Kidney glomerular epithelial cell (primary cell): ENCODE measurements at places on chromosomes 11 and 22.

- no peak for DNase-seq
These were observed 21.7 kb downstream of the CAVIN3 start for GRCh38 chr11:6298605-6299004.

DNA sequence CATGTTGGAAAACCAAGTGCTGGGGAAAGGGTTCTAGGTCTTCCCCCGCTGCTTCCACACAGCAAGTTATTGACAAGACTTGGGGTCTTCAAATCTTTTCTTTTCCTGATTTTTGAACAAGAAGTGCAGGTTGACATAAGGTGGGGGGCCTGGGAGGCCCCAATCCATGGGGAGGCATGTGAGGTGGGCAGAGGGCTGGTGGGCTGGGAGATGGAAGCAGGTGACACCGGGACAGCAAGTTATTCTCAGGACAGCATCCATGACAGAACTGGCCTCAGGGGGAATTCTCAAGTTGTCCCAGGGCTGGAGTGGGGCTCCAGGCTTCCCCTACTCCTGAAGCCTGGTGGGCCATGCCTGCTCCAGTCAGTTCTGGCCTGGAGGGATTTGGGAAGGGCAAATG, 5.5 kb downstream of the FGF19 start:
- no peak for DNase-seq

GRCh38 chr22:45969414-45969799, 7.6 kb downstream of the WNT7B start:
- DNase-seq: no peak

- no peak for DNase-seq
These were observed 13.1 kb downstream of the PLCB3 start for GRCh38 chr11:64264371-64264852.

- no peak for DNase-seq
These were observed 8.7 kb downstream of the PRR5 start for GRCh38 chr22:44710474-44711240.

GRCh38 chr22:31952472-31952871, 8.1 kb downstream of the YWHAH start:
- peak; percentile 75 for DNase-seq

DNA sequence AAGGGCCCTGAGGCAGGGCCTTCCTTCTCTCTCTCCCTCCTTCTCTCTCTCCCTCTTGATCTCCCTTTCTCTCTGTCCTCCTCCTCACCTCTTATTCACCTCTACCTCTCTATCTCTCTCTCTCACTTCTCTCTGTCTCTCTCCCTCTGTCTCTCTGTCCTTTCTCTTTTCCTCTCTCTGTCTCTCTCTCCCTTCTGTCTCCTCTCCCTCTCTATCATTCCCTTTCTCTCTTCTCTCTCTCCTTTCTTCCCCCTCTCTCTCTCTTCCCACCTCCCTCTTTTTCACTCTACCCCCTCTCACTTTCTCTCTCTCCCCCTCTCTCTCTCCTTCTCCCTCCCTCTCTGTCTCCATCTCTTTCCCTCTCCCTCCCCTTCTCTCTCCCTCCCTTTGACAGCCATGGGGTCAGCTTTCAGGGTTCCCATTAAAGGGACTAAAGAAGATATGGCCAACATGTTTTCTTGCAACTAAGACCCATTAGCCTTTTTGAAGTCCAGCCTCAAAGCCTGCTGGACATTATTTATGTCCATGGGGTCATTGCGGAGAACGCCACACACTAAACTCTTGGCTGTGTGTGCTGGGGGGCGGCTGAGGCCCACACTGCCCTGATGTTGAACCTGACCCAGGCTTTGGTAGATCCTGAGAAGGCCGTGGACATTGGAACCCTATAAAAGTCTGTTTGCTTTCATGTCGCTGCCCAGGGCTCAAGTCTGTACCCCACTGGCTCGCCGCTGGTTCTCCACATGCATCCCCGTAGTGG, 15.0 kb downstream of the ANO1 start:
- no peak for DNase-seq

DNA sequence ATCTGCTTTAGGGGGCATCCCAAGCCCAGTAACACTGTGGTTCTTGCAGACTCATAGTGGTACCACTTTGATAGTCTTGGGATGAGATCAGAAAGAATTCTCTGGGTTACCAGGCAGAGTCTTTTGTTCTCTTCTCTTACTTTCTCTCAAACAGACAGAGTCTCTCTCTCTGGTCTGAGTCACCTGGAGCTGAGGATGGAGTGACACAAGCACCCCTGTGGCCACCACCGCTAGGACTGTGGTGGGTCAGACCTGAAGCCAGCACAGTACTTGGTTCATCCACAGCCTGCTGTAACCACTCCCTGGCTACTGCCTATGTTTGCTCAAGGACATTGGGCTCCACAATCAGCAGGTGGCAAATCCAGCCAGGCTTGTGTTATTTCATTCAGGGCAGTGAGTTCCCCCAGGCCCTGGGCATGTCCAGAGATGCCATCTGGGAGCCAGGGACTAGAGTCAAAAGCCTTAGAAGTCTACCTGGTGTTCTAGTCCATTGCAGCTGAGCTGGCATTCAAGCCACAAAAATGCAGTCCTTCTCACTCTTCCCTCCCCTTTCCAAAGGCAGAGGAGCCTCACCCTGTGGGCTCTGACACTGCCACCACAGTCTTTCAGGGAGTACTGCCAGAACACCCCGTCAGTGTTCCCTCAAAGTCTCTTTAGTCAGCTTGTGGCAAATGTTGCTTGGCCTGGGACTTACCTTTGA, 29.9 kb downstream of the ENDOD1 start:
- DNase-seq: no peak

- DNase-seq: no peak
These were observed 24.0 kb downstream of the POU2AF1 start for GRCh38 chr11:111355101-111355500.

- no peak for DNase-seq
These were observed 37.8 kb downstream of the PAMR1 start for GRCh38 chr11:35487532-35488078.

DNA sequence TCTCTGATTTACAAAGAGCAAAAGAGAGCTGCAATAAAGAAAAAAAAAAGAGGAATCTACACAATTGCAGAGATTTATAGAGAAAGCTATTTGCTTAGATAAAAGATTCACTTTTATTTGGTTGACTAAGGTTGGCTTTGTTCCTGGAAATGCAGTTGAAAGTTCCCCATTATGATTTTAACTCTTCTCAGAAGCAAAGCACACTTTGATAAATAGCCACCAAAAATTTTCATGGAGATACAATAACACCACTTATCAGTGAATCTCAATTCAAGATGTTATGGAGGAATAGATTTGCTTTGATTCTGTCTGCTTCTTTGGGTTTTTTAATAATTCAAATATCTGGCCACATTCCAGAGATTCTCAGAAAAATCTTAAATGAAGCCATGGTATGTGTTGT, 88.5 kb upstream of the ANO3 start:
- no peak for DNase-seq

DNA sequence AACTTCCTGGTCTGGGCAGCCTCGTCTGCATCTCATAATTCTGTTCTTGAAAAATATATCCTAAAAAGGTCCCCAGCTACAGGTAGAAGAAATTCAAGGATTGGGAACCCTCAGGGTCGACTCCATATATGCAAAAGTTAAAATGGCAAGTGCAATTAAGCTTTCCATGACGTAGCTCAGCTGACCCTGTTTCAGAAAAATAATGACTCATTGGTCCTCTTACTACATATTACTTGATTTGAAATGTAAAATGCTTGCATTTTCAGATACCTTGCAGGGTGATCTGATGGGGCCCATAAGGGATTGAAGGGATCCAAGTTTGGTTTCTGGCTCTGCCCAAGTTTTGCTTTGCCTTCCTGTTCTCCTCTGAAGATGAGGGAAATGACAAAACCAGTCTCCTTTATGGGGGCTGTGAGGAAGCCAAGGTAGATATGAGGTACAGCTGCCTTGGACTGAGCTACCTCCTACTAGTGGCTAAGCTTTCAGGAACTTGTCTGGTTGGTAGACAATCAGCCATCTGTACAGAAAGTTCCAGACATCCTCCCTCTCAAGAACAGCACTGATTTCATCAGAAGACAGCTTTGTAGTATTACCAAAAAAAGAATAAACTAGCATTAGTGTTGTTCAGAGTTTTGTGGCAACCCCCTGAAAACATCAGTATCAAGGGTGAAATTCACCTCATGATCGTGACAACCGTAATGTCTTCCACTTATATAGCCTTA, 177.3 kb downstream of the DBX1 start:
- DNase-seq: no peak

DNA sequence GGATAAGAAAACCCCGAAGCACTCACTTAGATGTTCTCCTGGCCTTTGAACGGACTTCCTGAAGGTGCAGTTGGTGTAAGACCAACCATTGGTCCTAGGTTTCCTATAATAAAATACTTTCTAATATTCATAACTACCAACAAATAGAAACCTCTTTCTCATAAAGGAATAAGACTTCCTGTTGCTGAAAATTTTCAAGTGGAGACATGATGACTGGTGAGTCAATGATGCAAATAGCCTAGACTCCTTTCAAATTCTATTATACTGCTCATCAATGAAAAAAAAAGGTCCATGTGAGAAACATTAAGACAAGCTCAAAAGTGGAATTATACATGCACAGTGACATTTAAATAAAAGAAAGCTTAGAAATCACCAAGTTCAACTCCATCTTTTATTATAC, 862.8 kb downstream of the FAM181B start:
- no peak for DNase-seq

- DNase-seq: no peak
These were observed 25.6 kb downstream of the RHOD start for GRCh38 chr11:67082071-67082791.

DNA sequence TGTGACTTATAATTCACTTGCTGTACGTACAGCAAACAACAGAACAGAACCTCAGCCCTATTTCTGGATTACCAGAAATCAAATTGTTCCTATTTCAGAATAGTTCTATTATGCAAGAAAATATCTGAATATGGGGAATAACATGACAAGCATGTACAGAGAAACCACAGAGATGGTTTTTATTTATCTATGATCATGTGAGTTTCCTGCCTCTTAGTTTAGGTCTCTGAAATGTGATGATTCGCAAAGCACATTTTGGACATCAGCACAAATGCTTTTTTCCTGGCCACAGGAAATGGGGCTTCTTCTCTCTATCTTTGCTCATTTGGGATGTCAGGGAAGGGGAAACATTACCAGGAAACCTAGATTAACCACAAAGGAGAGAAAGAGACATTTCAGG, 266.7 kb upstream of the CTSC start:
- DNase-seq: no peak

- DNase-seq: no peak
These were observed 68.6 kb downstream of the LDLRAD3 start for GRCh38 chr11:36012455-36012854.

DNA sequence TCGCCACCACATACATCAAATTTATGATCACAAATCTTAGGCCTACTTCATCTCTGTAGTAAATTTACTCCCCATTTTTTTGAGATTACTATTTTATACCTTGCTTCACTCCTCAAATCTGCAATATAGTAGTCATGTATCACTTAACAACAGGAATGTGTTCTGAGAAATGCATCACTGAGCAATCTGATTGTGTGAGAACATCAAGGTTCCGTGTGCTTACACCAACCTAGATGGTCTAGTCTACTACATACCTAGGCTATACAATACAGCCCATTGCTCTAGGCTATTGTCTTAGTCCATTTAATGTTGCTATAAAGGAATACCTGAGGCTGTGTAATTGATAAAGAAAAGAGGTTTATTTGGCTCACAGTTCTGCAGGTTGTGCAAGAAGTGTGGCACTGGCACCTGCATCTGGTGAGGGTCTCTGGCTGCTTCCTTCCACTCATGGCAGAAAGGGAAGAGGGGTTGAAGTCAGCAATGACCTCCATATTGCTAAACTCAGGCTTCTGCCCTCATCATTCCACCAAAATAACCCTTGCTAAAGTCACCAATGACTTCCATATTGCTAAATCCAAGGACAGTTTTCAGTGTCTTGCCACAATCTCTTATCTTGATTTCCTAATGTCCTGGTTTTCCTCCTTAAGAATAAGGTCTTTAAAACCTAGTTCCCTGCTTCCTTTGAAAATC, 140.3 kb downstream of the RBFOX2 start:
- DNase-seq: peak; percentile 37

DNA sequence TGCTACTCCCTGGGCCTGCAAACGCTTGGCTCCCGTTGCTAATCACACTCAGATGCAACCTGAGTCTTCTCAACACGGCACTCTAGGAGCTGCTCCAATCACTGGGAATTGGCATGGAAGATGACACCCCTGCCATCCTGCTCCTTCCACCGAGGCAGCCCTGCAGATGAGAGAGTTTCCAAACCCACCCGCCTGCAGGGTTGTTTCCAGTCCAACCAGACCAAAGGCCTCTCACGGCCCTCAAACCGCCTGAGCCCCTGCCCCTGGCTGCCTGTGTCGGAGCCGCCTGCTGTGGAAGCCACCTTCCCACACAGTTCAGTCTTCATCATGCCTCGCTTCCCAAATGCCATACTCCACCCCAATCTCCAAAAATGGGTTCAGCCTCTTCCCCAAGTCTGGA, 36.8 kb upstream of the TP53I11 start:
- no peak for DNase-seq

DNA sequence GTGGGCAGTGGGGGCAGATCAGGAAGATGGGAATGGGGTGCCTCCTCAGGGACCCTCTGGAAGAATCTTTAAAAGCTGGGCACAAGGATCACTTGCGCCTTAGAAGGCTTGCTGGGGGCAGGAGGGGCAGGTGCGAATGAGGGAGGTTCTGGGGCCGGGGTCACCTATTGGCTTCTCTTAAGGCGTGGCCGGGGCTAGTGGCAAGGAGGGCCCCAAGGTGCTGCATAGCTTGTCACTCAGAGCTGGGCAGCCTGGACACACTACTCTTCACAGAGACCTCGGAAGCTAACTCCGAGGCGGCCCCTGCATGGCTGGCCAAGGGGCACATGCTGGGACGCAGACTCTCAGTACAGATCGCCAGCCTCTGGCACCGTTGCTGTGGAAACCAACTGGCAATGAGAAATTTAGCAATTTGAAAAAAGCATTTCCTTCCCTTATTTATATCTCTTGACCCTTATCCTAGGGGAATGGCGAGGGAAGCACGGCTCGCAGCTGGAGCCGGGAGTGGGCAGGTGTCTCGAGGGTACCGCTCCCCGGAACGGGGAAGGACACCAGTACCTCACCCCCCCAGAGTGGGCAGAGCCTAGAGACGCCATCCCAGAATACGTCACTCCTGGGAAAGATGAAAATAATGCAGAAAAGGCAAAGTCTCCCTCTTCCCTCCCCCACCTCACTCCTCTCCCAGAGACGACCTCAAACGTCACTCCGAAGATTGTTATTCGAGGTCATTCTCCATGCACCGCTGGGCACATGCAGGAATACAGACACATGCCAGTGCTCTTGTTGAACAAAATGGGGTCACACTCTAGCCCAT, 188.1 kb downstream of the CTTN start:
- DNase-seq: no peak

- DNase-seq: no peak
These were observed 2.1 kb downstream of the ARHGAP42 start for GRCh38 chr11:100689141-100689540.

- DNase-seq: no peak
These were observed 3.4 kb downstream of the RCE1 start for GRCh38 chr11:66846671-66847091.

DNA sequence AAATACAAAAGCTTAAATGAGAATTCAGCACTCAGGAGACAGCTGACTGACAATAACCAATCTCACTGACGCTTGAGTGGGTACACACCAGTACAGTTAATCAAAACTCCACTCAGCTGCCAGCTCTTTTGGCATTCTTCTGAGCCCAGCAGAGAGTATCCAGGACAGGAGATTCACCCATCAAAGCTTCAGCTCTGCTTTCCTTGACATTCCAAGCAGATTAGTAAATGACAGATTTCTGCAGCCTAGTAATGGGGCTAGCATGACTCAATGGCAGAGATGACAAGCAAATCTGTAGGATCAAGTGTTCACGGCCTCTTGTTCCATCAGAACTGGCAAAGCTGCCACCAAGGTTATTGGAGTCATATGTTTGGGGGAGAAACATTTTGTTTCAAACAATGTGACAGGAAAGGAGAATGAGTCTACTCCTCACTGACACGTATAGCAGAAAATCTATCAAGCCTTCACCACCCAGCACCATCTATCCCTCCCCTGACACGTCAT, 420.0 kb downstream of the DYNC2H1 start:
- DNase-seq: peak; percentile 87
